Effector CD4-positive, alpha-beta T cell (primary cell): ENCODE measurements at places on chromosomes 1 and 21.

DNA sequence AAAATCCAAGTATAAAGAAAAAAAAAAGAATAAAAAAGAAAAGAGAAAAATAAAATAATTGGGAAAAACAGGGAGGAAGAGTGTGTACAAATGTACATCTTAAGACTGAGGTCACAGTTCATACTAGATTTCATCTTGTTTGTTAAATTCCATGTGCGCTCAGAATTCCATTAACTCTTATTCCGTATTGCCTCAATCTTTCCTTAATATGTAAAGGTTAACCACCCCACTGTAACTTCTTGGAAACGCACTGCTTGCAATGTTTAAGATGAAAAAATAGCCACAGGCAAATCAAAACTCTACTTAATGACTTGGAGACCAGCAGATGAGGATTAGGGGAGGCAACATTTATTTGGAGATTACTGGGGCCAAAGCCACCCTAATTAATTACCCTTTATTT, 23.9 kb upstream of the KCNE1 start:
- DNase-seq, result no peak

DNA sequence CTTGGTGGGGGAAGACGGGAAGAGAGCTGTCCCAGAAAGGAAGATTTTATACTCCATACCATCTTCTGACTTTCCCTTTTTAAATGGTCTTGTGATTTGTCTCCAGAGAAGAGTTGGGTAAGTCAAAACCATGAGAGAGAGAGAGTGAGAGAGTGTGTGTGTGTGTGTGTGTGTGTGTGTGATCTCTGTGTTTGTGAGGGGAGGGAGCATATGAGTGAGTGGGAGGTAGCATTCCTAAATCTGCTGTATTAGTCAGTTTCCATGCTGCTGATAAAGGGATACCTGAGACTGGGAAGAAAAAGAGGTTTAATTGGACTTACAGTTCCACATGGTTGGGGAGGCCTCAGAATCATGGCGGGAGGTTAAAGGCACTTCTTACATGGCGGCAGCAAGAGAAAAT, 102.0 kb upstream of the VANGL1 start:
- no peak for DNase-seq

DNA sequence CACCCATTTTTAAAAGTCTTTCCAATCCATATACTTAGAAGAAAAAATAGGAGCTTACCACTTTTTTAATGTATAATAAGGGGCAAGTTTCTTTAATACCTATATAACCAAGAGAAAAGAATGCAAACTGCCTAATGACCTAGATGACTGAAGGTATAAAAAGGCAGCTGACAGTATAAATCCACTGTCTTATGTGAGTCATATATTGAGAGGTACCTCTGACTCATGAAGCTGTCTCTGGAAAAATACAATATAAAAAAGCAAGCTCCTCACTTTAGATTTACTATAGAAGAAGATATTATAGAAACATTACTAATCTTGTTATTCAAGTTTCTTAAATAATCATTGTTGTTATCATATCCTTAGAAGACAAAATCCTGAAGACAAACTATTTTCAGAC, 144.2 kb downstream of the VAV3 start:
- DNase-seq, result no peak

DNA sequence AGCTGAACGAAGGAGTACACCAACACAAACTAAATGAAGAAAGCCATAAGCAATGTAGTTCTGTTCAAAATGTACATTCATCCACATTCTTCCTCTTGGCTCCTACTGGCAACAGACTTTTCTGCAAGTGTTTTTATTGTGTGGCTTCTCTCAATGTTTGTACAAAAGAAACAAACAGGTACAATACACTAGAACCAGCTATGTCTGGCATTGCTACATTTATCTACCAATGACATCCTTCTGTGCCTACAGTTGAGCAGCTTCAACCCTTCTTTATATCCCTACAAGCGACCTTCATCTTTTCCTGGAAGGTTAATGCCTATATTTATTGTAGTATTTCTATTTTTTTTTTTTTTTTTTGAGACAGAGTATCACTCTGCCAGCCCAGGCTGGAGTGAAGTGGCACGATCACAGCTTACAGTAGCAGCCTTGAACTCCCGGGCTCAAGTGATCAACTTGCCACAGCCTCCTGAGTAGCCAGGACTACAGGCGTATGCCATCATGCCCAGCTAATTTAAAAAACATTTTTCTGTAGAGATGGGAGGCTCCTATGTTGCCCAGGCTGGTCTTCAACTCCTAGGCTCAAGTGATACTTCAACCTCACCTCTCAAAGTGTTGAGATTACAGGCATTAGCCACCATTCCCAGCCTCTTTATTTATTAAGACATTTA, 89.3 kb downstream of the ASH1L start:
- DNase-seq, result no peak

- DNase-seq, result no peak
These were observed 120.8 kb downstream of the RGS2 start for GRCh38 chr1:192929597-192929996.

DNA sequence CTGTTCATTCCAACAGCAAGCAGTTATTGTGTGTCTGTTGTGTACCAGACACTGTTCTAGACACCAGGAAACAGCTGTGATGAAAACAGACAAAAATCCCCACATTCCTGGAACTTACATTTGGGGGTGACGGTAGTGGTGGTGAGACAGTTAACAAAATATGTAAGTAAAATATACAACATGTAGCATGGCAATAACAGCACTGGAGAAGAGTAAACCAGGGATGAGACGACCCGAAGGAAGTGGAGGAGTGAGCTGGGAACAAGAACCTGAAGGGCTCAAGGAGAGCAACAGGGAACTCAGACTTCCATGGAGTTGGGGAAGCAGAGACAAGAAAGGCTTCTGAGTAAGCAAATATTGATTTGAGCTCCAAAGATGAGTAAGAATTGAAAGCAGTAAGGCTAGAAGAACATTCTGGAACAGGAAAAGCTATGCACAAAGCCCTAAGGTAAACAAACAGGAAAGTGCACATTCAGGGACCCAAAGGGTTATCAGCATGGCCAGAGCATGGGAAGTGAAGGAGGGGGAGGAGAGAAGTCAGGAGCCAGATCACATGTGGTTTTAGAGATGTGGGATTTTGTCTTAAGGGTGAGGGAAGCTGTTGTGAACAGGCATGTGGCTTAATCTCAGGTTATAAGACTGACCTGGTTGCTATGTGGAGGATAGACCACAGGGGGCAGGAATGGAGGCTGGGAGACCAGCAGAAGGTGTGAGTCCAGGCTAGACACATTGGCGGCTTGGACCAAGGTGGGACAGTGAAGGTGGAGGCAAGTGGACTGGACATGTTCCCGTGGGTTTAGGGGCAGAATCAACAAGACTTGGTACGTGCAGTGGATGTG, 7.3 kb downstream of the CSF1 start:
- no peak for DNase-seq

DNA sequence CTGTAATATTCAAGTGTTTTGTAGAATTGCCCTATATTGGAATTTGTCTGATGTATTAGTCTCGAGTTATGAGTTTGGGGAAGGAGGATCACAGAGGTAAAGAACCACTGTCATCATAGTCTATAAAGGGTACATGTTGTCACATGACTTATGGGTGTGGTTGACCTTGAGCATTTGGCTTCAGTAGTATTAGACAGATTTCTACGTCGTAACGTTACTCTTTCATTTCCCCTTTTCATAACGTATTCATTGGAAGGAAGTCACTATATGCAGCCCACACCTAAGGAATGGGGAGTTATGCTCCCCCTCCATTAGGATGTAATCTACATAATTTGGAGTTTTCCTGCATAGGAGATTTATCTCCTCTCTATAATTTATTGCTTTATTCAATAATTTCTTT, 110.1 kb upstream of the VAV3 start:
- no peak for DNase-seq

DNA sequence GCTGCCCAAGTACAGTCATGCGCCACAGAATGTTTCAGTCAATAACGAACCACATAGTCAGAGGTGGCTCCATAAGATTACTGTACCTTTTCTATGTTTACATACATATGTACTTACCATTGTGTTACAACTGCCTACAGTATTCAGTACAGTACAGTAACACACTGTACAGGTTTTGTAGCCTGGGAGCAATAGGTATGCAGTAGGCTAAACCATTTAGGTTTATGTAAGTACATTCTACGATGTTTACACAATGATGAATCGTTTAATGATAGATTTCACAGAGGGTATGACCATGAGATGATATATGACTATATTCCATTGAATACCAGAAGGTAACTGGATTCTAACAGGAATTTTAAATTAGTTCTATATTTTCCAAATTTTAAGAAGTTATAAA, 10.5 kb downstream of the YY1AP1 start:
- DNase-seq, result no peak

DNA sequence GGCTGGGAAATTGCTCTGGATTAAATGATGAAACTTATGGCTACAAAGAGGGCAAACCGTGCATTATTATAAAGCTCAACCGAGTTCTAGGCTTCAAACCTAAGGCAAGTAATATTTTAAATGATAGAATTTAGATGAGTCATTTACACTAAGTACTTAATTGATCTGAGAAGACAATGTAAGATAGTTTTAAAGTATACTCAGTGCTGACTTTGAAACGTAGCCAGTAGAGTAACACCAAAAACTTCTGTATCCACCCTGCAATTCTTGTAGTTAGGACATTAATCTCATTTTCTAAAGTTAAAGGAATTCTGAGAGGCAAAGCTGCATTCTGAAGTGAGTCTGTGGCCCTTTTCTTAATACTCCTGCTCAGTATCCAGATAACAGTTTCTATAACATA, 20.8 kb downstream of the ATP1B1 start:
- DNase-seq, result no peak

DNA sequence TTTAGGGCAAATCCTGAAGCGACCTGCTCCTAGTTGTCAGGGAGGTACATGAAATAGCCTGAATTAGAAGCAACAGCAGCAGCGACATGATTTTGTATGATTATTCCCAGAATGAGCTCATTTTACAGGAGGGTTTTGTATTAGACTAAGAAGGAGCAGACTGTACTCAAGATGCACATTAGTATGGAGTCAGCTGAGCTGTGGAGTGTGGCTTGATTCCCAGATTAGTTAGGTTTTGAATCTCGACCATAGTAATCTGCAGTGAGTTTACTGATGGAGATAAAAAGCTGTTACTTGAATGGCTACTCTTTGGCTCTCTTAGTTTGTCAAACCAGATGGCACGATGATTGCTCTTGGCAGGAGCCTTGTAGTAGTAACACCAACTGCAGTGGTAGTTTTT, 143.1 kb downstream of the PHTF1 start:
- DNase-seq, result no peak

DNA sequence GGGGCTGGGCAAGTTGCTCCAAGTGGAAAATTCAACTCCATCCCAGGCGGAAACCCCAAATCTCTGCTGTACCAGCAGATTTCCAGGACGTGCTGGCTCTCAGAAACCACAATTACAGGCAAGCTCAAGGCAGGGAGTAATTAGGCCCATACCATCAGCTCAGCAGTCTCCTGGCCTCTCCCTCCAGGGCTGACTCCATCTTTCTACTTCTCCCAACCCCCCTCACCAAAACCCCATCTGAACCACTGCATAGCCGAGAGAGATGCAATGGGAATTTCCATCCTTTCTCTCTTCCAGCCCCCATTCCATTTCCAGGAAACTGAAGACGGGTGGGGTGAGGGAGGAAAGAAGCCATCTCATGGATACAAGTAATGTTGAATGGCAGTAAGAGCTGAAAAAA, 41.2 kb downstream of the ARHGEF11 start:
- no peak for DNase-seq

GRCh38 chr1:157399343-157399983, 152.9 kb downstream of the FCRL5 start:
- no peak for DNase-seq

DNA sequence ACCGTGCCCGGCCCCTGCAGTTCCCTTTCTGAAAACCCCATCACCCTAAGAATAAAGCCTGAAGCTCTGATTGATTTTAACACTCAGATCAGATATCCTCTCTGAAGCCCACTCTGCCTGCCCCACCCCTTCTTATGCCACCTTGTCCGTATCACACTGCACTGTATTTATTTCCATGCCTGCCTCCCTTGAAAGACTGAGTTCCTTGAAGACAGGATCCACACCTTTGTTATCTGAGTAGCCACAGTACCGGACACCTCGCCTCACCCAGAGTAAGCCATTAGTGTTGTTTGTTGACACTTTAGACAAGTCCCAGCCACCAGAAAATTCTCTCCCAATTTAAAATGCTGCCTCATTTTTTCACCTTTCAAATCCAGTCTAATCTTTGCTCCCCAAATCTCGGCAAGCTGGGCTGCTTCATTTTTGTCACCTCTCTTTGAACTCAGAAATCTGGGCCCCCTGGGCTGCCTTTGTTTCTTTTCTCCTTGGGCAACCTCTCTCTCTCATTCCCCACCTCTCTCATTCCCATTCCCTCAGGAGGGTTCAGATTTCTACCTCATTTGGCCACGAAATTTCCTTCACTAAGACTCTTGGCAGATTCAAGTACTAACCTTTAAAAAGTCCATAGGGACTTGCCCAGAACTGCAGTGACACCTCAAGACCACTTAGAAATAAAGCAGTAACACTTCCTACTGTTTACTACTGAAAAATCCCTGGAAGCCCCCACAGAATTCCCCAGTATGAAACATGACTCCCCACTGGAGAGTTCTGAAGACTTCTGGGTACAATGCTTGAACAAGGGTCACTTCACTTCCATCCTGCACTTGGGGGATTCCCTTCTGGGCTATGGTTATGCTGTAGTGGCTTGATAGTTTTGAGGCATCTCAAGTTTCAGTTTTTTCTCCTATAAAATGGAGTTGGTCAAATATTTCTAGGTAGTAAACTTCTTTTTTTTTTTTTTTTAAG, 8.7 kb upstream of the PPP1R15B start:
- no peak for DNase-seq

DNA sequence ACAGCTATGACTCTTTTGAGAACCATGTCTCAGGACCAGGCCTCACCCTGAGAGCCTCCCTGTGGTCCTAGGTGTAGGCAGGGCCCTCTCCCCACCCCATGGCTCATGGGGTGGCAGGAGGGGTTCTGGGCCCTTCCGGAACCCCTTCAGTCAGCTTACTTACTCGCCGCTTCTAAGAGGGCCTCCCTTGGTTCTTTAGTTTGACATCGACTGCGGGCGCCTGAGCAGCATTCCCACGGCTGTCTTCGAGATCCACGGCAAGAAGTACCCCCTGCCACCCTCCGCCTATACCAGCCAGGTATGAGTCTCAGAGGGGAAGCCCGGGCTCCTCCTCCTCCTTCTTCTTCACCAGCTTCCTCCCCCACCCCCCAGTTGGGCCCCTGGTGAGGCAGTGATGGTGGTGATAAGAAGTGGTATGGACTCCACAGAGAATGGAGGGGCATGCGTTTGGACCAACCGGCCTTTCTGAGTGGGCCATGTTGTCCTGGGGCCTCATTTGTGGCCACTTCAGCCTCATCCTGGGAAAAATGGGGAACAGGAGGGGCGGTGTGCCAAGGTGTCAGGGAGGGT, 28.9 kb downstream of the KCNA10 start:
- no peak for DNase-seq

GRCh38 chr1:89001510-89001909, 9.1 kb upstream of the KYAT3 start:
- no peak for DNase-seq
